ENCODE measurements at places on chromosomes 3 and 15. TPM values are rescaled to one million over a fixed set of nuclear protein-coding genes. Genes with fewer than 3 reads are reported as not detected.

- H3K4me1 ChIP-seq: no peaks in the 10 kb centered on the region
- DNase-seq: no peak
- peaks cover 8% of the 10 kb centered on the region for H3K27me3 ChIP-seq
- no peak overlapping the region for H3K4me3 ChIP-seq
- no peak overlapping the region for H3K27ac ChIP-seq
- H3K36me3 ChIP-seq: no peaks in the 10 kb centered on the region
Observed at GRCh38 chr3:134312072-134312872, 61.6 kb upstream of the RYK start.

The ELL3 gene
- polyA plus RNA-seq: 22.9 TPM

DNA sequence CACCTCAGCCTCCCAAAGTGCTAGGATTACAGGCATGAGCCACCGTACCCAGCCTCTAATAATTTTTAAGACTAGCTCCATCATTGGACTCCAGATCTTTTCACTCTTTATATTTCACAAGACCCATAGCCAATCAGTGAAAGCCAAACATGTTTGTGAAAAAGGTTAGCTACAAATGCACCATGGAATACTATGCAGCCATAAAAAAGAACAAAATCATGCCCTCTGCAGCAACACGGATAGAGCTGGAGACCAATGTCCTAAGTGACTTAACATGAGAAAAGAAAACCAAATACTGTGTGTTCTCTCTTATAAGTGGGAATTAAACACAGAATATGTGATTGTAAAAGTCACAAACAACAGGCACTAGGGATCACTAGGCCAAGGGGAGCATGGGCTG, 3.2 kb downstream of the SCAPER start:
- no peak overlapping the region for H3K4me3 ChIP-seq
- H3K27me3 ChIP-seq: no peaks in the 10 kb centered on the region
- DNase-seq: no peak

DNA sequence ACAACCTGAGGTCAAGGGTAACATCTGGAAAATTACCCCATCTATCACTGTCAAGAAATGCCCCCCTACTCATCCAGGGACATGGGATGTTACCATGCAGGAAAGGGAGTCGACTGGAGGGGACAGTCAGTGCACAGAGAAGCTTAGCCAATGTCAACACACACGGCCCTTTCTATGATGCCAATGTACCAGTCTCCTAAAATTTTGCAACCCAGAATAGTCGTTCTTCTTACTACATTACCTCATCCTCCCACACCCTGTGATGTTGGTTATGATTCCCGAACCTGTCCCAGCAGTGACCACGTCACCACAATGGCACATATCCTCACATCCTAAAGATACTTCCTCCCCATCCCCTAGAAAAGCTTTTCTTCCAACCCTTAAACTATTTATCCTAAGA, 20.1 kb downstream of the TXNRD3 start:
- H3K4me1 ChIP-seq: no peaks in the 10 kb centered on the region
- no peak overlapping the region for H3K27ac ChIP-seq
- H3K36me3 ChIP-seq: no peaks in the 10 kb centered on the region
- DNase-seq: no peak
- H3K4me3 ChIP-seq: no peak overlapping the region
- H3K27me3 ChIP-seq: no peaks in the 10 kb centered on the region

DNA sequence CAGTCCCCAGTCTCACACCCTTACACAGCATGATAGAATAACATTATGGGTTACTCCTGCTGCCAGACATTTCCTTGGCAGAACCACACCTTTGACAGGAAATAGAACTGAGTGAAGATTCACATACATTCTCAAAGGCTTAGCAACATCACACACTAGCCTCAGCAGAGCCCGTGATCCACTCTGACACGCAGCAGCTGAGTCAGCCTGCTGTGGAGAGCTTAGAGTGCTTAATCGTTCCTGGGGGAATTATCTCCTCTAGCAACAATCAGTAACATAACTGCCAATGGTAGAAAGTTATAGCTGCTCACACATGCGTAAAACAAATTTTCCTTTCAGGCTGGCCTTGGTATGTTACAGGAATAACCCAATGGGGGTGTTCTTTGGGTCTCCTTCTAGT, 382.1 kb downstream of the GAP43 start:
- H3K4me1 ChIP-seq: peaks cover 5% of the 10 kb centered on the region
- H3K36me3 ChIP-seq: no peaks in the 10 kb centered on the region
- H3K27me3 ChIP-seq: no peaks in the 10 kb centered on the region
- DNase-seq: no peak
- no peak overlapping the region for H3K4me3 ChIP-seq

The RBSN gene
- polyA plus RNA-seq: 13.4 TPM

- H3K4me1 ChIP-seq: peaks cover 5% of the 10 kb centered on the region
- peak overlapping the region; percentile 72 for H3K4me3 ChIP-seq
- DNase-seq: no peak
- H3K36me3 ChIP-seq: no peaks in the 10 kb centered on the region
Observed at GRCh38 chr15:40323953-40324937, 753 bp downstream of the INAFM2 start.

DNA sequence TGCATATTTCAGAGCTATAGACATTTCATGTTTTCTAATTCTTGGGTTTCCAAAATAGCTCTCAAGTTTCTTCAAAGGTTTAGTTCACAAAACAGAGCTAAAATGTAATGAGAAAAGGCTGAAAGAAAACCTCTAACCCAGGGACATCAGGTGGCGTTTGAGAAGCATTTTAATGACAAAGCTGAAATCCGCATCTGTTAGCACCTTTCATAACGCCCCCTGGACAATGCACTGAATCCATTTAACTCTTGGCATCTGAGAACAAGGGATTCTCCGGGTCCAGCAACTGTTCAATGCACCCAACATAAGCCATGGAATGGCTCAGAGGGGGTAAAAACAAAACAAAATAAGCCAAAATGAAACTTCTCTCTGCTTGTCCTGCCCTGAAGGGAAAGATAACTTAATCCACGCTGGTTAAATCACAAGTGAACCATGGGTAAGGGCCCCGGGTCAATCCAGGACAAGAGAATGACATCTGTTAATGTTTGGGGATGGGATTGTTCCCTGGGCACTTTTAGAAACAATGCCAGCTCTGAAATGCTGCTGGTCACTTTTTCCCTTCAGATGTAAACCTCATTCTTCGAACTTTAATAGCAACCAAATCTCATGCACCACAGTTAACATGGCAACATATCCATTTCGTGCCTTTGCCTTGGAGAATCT, 466.2 kb upstream of the ADAMTS9 start:
- no peaks in the 10 kb centered on the region for H3K4me1 ChIP-seq
- H3K4me3 ChIP-seq: no peak overlapping the region
- no peak overlapping the region for H3K27ac ChIP-seq
- no peak for DNase-seq
- no peaks in the 10 kb centered on the region for H3K27me3 ChIP-seq

The SLC38A3 gene
- not detected for polyA plus RNA-seq

GRCh38 chr15:62770111-62770660, 272.4 kb upstream of the TPM1 start:
- no peaks in the 10 kb centered on the region for H3K4me1 ChIP-seq
- no peak for DNase-seq
- H3K27me3 ChIP-seq: no peaks in the 10 kb centered on the region
- no peaks in the 10 kb centered on the region for H3K36me3 ChIP-seq
- no peak overlapping the region for H3K4me3 ChIP-seq
- H3K27ac ChIP-seq: no peak overlapping the region

DNA sequence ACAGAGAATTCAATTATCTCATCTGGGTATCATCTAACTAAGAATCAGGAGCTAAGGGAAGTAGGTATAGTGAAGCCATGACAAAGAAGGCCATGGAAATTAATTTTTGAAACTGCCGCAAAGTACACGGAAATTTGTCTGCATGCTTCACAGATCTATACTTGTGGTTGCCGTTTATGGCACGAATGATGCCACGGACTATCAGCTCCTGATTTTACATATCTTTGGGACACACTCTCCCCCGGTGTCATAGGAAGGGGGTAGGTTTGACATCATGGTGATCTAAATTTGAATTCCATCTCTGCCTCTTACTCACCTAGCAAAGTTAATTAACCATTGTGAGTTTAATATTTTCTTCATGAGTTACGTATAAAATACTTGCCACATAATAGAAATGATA, 14.0 kb downstream of the ARPP21 start:
- no peaks in the 10 kb centered on the region for H3K27me3 ChIP-seq
- H3K4me3 ChIP-seq: no peak overlapping the region
- no peak for DNase-seq
- H3K4me1 ChIP-seq: no peaks in the 10 kb centered on the region
- H3K27ac ChIP-seq: no peak overlapping the region

DNA sequence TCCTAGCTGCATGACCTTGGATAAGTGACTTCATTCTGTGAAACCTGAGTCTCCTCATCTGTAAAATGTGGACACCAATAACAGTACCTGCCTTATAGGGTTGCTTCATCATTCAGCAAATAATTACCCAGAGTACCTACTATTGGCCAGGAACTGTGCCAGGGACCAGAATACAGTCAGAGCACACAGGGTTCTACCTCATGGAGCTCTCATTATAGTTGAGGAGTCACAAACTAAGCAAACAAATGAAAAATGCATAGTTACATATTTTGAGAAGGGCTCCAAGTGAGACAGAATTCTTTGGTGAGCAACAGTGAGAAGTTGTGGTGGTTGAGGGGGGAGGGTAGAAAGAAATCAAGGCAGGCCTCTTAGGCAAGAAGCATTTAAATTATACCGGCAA, 308.6 kb upstream of the WNT5A start:
- H3K4me1 ChIP-seq: no peaks in the 10 kb centered on the region
- H3K36me3 ChIP-seq: no peaks in the 10 kb centered on the region
- H3K27me3 ChIP-seq: no peaks in the 10 kb centered on the region

DNA sequence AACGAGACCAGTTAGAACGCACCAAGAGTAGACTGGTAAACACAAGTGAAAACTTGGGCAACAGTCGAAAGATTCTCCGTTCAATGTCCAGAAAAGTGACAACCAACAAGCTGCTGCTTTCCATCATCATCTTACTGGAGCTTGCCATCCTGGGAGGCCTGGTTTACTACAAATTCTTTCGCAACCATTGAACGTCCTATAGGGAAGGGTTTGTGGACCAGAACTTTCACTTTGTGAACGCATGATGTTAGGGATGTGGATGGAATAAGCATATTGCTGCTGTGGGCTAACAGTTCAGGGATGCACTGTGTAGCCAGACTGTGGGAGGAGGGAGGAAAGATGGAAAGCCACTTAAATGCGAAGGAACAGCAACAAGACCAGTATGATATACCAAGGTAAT, 34.9 kb upstream of the TBC1D23 start:
- no peaks in the 10 kb centered on the region for H3K4me1 ChIP-seq
- no peaks in the 10 kb centered on the region for H3K36me3 ChIP-seq
- no peak overlapping the region for H3K27ac ChIP-seq
- H3K27me3 ChIP-seq: no peaks in the 10 kb centered on the region
- H3K4me3 ChIP-seq: no peak overlapping the region

The CCDC51 gene
- 54.9 TPM for polyA plus RNA-seq

The CCDC80 gene
- polyA plus RNA-seq: 0.25 TPM

The HTR3C gene
- polyA plus RNA-seq: not detected

DNA sequence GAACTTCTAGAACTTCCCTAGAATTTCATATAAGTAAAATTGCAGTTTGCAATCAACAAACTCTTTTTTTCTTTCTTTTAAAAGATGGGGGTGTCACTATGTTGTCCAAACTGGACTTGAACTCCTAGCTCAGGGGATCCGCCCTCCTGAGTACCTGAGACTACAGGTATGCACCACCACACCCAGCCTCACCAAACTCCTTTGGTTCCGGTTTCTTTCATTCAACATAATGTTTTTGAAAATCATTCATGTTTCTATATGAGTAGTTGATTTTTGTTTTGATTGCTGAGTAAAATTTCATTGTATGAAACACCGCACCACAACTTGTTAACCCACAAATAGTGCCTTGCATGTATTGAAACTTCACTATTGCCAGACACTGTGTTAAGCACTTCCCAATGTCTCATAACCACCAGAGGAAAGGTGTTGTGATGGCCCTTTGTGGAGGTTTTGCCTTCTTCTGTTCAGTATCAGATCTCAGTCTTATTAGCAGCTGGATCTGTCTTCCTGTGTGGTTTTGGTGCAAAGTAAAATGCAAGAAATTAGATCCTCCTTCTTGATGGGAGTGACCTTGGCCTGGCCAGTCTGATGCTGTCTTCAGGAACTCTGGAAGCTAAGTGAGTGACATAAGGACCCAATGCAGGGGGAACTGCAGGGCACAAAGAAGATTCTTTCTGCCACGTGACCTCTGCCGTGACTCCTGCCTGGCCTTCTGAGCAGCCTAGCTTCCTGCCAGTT, 78.8 kb upstream of the UBE2E1 start:
- H3K4me3 ChIP-seq: no peak overlapping the region
- no peak overlapping the region for H3K27ac ChIP-seq
- H3K36me3 ChIP-seq: no peaks in the 10 kb centered on the region
- H3K27me3 ChIP-seq: no peaks in the 10 kb centered on the region
- DNase-seq: peak; percentile 45
- H3K4me1 ChIP-seq: peaks cover 17% of the 10 kb centered on the region

The C3orf70 gene
- not detected for polyA plus RNA-seq

The GRM2 gene
- polyA plus RNA-seq: not detected

The NTRK3 gene
- polyA plus RNA-seq: not detected

DNA sequence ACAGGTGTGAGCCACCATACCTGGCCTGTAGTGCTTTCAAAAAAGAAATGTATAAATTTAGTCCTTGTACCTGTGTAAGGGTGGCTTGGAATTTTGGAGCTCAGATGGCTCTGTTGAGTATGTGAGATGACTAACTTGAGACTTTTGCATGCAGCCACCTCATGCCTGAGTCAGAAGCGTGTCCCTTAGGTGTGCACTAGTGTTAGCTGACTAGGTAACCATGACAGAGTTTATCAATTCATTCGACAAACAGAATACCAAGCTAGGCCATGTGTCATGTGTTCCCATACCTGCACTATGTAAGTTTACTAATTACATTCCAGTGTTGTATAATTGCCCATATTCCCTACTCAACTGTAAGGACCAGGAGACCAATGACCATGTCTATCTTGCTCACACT, 4.0 kb upstream of the ZNF639 start:
- H3K4me3 ChIP-seq: no peak overlapping the region
- no peaks in the 10 kb centered on the region for H3K27me3 ChIP-seq
- H3K4me1 ChIP-seq: peaks cover 11% of the 10 kb centered on the region
- H3K36me3 ChIP-seq: no peaks in the 10 kb centered on the region
- no peak overlapping the region for H3K27ac ChIP-seq

GRCh38 chr15:99719096-99719541, 14.1 kb downstream of the LYSMD4 start:
- H3K27me3 ChIP-seq: no peaks in the 10 kb centered on the region
- peak overlapping the region; percentile 30 for H3K4me3 ChIP-seq
- H3K27ac ChIP-seq: peak overlapping the region; percentile 76
- H3K36me3 ChIP-seq: peaks cover 7% of the 10 kb centered on the region
- H3K4me1 ChIP-seq: peaks cover 42% of the 10 kb centered on the region

- no peaks in the 10 kb centered on the region for H3K4me1 ChIP-seq
- DNase-seq: no peak
- no peaks in the 10 kb centered on the region for H3K36me3 ChIP-seq
- H3K27ac ChIP-seq: no peak overlapping the region
- no peak overlapping the region for H3K4me3 ChIP-seq
Observed at GRCh38 chr3:82084824-82085223, 323.4 kb upstream of the GBE1 start.

DNA sequence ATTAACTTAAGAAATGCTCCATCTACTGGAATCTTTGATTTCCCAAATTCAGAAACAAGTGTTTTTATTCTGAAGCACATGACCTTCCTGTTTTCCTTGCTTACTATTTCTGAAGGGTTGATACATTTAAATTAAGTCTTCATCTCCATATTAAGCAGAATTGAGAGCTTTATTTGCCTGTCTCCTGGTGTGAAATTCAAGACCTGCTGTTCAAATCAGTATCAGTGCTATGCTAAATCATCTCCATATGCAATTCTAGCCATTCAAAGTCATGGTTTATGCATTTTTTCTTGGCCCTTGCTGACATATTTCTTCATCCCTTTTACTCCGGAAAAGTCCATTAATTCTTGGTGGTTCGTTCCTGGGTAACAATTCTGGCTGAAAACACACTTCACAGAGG, 195.4 kb downstream of the ATP8B4 start:
- H3K4me1 ChIP-seq: no peaks in the 10 kb centered on the region
- no peak overlapping the region for H3K4me3 ChIP-seq
- no peaks in the 10 kb centered on the region for H3K27me3 ChIP-seq
- no peaks in the 10 kb centered on the region for H3K36me3 ChIP-seq
- no peak overlapping the region for H3K27ac ChIP-seq

The LTF gene
- not detected for polyA plus RNA-seq
